ENCODE measurements at places on chromosomes 7 and 10.

- peak; percentile 24 for DNase-seq
Measured at GRCh38 chr10:115491526-115492140, 398.5 kb downstream of the ATRNL1 start.

DNA sequence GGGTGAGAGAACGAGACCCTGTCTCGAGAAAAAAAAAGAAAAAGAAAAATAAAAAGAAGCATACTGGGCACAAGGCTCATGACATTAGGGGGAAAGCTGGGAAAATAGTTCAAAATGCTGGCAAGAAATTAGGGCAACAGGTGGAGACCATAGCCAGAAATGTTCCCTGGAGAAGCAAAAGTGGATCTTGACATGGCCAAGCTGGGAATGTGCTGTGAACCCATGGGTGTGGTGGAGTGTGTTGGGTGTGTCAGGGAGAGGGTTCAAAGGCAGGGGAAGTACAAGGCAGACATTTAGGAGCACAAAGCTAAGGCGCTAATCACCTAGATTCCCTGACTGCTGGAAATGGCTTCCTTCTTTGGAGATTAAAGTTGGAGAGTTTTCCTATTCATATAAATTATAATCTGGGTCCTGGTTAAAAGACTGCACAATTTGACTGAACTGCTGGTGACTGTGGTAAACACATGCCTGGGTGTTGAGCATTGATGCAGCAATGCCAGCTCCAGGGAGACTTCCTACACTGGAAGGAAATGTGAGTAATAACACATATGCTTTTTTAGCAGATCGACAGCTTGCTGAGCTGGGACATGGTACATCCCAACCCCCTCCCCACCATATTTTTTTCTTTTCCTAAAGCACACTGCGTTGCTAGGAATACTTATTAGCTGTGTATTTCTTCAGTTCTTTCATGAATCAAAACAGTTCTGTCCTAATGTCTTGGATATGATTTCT, 70.1 kb upstream of the ARHGAP21 start:
- DNase-seq = no peak

DNA sequence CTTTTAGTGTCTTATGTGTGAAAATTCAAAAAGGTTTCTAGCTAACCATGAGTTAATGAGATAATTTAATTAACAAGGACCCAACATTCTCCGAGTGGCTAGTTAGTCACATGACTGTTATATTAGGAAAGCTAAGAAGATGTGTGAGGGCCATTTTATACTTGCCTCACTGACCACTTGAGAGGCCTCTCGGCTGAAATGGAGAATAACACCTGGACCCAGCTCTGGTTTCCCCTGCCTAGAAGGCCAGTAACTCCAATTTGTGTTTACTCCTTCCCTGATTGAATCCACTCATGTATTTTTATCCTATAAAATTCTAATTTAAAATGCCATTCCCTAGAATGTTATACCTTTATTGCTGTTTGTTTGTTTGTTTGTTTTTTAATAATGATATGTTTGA, 1091.2 kb downstream of the KCNMA1 start:
- DNase-seq = no peak

DNA sequence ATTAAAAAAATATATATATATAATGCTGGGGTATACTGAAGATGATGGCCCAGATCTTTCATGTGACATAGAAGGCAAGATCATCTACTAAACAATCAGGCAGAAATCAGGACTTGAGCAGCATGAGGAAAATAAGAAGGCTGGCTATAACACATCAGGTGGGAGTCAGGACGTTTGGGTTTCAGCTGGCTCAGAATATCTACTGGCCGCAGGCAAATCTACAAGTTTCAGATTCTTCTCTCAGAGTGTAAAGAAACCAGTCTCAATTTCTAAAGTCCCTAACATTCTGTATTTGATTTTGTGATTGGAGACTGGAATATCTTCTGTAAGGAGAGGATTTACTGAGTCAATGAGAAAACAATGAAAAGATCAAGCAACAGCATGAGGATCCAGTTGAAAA, 37.7 kb upstream of the FAM3C start:
- no peak for DNase-seq

GRCh38 chr10:18474118-18474455, 177.3 kb downstream of the NSUN6 start:
- no peak for DNase-seq
